ENCODE measurements at places on chromosomes 3 and 15.

GRCh38 chr3:103406320-103406850 is 971.6 kb downstream of the ZPLD1 start:
- DNase-seq: no peak

GRCh38 chr15:63523306-63523990 is 19.1 kb downstream of the USP3 start:
- no peak for DNase-seq

- no peak for DNase-seq
Measured at GRCh38 chr3:64311424-64312061, 86.3 kb upstream of the PRICKLE2 start.

DNA sequence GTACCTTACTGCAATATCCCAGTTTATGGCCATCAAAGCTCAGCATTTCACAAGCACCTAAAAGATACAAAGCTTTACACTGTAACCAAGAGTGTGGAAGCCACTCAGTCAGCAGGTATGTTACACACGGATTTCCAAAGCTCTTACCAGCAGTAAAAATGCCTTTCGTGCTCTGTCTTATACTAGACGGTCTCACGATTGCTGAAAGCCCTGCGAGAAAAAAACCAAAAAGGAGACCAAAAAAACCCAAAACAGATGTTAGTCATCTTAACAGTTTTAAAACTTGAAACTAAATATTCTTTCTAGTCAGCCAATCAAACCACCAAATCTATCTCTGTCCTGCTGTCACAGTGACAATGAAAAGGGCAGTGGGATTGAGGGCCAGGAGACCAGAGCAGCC is 39.0 kb downstream of the TAMM41 start:
- DNase-seq: no peak

GRCh38 chr3:13544293-13544831 is 4.6 kb upstream of the FBLN2 start:
- no peak for DNase-seq

GRCh38 chr3:82085356-82085755 is 323.9 kb upstream of the GBE1 start:
- no peak for DNase-seq

- peak; percentile 50 for DNase-seq
Measured at GRCh38 chr3:159852821-159853505, 135.7 kb upstream of the IL12A start.

DNA sequence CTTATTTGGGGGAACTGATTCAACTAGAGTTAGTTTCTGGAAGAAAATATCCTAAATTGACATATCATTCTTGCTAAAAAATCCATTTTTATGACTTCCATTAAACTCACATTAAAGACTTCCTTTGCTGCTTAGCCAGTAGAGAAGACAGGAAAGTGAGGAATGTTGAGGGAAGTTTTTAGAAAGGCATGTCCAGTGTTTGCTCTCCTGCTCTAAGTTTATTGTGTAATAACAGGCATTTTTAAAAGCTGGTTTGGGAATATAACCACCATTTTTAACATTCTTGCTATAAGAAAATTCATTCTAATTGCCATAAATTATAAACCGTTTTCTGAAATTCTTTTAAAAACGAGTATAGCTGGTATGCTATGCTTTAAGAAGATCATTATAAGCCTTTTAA is 428.0 kb downstream of the RAP2B start:
- DNase-seq: no peak

DNA sequence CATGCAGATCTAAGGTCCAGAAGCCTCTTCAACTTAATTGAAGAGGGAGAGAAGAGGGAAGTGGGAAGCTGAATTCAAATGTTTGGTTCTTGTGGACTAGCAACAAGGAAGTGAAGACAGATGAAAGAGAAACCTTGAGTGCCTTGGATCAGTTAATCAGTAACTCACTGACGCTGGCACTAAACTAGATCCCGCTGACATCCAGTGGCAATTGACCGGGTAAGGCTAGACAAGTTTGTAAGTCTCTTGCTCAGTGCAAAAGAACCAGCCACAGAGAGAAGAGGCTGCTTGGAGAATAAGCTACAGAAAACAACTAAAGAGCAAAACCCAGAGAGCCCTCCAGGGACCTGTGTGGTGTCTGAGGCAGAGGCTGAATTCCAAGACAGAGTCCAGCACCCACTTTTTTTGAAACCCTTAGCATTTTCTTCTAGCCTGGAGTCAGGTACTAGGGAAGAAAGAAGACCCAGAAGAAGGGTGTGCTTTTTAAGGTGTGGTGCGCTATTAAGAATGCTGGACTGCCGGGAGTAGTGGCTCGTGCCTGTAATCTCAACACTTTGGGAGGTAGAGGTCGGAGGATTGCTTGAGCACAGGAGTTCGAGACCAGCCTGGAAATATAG is 6.9 kb downstream of the PLCH1 start:
- DNase-seq: peak; percentile 64
